Right lobe of liver (tissue), 6 donors: ENCODE measurements at places on chromosomes 2 and 18. TPM values are rescaled to one million over a fixed set of nuclear protein-coding genes. Genes with fewer than 3 reads are reported as not detected.

FER1L5 gene
- total RNA-seq: not detected

HMSD gene
- total RNA-seq: not detected

VWA3B gene
- not detected for total RNA-seq

FAM168B gene
- total RNA-seq: 68.9 TPM

UNC80 gene
- total RNA-seq: 0.19 TPM

RIT2 gene
- not detected for total RNA-seq

DNA sequence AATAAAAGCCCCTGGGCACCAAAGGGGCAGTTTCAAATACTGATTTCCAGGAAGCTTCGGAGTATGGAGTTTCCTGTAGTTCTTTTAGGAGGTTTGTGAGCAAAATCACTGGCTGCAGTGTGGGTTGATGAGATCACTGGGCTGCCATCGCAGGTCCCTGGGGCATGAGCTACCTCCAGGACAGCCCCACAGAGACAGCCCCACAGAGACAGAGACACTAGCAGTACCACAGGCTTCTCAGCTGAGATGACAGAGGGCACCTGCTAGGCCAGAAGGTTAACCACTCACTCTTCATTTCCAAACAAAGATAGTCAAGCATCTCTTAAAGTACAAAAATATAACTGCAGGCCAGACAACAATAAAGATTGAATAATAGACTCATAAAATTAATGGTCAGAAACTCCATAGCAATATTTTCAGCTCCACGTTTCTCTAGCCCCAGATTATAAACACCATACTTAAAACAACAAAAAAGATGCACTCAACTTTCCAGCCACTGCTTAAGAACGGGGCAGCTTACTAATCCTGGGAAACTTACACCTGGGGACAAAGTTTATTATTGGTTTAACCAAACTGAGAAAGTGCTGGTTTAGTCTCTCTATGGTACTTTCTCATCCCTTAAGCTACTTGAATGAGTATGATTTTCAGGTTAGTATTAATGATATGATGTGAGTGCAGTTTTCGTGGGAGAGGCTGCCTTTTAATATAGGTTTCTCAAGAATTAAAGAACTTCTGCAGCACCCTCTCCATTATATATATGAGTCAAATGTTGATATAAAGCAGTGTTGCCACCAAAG is 11.6 kb downstream of the AFF3 start:
- DNase-seq: no peak
- H3K4me1 ChIP-seq: no peaks in the 10 kb centered on the region
- no peak overlapping the region for H3K4me3 ChIP-seq

DNA sequence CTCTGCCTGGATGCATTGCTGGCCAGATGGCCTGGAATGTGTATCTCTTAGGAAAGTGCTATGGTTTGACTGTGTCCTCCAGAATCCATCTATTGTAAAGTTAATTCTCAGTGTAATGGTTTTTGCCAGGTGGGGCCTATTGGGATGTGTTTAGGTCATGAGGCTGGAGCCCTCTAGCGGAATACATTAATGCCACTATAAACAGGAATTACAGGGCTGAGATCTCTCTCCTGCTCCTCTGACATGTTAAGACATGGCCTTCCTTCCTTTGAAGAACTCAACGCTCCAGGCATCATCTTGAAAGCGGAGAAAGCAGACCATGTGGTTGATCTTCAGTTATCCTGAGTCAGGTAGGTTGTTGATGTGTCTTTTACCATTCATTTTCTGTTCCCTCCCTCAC is 276.4 kb downstream of the RPIA start:
- no peaks in the 10 kb centered on the region for H3K4me1 ChIP-seq
- DNase-seq: no peak
- no peak overlapping the region for H3K4me3 ChIP-seq
- H3K27me3 ChIP-seq: no peaks in the 10 kb centered on the region
- H3K27ac ChIP-seq: no peak overlapping the region
- no peaks in the 10 kb centered on the region for H3K36me3 ChIP-seq

DNA sequence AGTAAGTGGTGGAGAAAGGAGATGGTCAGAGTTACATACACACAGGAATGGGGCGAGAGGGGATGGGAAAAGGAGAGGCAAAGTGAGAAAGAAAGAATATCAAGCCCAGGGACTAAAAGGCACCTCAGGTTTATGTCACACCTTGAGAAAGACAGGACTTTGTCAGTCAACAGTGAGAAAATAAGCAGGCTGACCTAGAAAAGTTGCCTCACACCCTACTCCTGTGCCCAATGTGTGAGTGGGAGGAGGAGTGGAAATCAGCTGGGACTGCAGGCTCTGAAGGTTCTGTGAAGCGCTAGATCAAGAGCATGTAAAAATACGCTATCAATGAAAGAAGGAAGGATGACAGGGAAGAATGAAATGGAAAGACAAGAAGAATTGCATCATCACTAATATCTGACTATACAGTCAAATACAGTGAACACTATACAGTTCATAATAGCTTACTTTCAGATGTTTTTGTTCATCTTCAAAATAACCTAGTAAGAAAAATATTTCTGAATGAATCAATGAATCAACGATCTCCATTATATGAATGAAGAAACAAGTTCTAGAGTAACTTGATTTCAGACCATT is 10.7 kb downstream of the VPS54 start:
- no peaks in the 10 kb centered on the region for H3K4me1 ChIP-seq
- H3K4me3 ChIP-seq: no peak overlapping the region
- DNase-seq: no peak
- H3K27me3 ChIP-seq: no peaks in the 10 kb centered on the region
- H3K36me3 ChIP-seq: no peaks in the 10 kb centered on the region

DNA sequence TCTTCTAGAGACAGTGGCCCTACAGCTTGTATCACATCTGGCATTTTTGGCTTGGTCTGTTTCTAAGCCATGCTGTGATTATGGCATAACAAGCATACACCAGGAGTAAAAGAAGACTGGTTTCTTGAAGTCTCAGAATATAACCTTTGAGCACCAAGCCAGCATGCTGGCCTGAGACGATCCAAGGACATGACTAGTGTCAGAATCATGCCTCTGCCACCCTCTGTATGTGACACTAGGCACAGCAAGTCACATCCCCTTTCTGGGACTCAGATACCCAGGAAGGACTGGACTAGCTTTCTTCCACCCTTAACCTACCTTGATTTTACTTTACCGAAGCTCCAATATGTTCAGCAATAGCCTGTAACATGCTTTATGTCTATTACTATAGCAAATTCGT is 345.5 kb downstream of the SETBP1 start:
- H3K27me3 ChIP-seq: no peaks in the 10 kb centered on the region
- no peak for DNase-seq
- H3K4me1 ChIP-seq: peaks cover 6% of the 10 kb centered on the region
- H3K36me3 ChIP-seq: no peaks in the 10 kb centered on the region
- no peak overlapping the region for H3K27ac ChIP-seq

GRCh38 chr18:48786455-48787202 is 164.1 kb downstream of the SMAD7 start:
- DNase-seq: peak; percentile 11
- no peaks in the 10 kb centered on the region for H3K36me3 ChIP-seq
- H3K4me1 ChIP-seq: no peaks in the 10 kb centered on the region
- no peaks in the 10 kb centered on the region for H3K27me3 ChIP-seq
- H3K4me3 ChIP-seq: no peak overlapping the region

DNA sequence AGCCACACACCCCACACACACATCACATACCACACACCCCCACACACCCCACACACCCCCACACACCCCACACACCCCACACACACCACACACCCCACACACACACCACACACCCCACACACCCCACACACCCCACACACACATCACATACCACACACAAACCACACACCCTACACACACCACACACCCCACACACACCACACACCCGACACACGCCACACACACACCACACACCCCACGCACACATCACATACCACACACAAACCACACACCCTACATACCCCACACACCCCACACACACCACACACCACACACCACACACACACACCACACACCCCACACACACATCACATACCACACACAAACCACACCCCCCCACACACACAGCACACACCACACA is 22.4 kb downstream of the TWIST2 start:
- H3K27ac ChIP-seq: no peak overlapping the region
- H3K4me1 ChIP-seq: no peaks in the 10 kb centered on the region
- no peak for DNase-seq
- no peaks in the 10 kb centered on the region for H3K27me3 ChIP-seq
- no peak overlapping the region for H3K4me3 ChIP-seq

- DNase-seq: peak; percentile 63
- peaks cover 15% of the 10 kb centered on the region for H3K4me1 ChIP-seq
- H3K27me3 ChIP-seq: no peaks in the 10 kb centered on the region
- H3K27ac ChIP-seq: peak overlapping the region; percentile 20
- H3K36me3 ChIP-seq: no peaks in the 10 kb centered on the region
Measured at GRCh38 chr2:149420053-149420963, 89.9 kb downstream of the LYPD6 start.

- no peak overlapping the region for H3K27ac ChIP-seq
- H3K4me3 ChIP-seq: no peak overlapping the region
- no peaks in the 10 kb centered on the region for H3K36me3 ChIP-seq
- no peaks in the 10 kb centered on the region for H3K27me3 ChIP-seq
- H3K4me1 ChIP-seq: peaks cover 13% of the 10 kb centered on the region
Measured at GRCh38 chr18:44893045-44893706, 212.5 kb downstream of the SETBP1 start.

DNA sequence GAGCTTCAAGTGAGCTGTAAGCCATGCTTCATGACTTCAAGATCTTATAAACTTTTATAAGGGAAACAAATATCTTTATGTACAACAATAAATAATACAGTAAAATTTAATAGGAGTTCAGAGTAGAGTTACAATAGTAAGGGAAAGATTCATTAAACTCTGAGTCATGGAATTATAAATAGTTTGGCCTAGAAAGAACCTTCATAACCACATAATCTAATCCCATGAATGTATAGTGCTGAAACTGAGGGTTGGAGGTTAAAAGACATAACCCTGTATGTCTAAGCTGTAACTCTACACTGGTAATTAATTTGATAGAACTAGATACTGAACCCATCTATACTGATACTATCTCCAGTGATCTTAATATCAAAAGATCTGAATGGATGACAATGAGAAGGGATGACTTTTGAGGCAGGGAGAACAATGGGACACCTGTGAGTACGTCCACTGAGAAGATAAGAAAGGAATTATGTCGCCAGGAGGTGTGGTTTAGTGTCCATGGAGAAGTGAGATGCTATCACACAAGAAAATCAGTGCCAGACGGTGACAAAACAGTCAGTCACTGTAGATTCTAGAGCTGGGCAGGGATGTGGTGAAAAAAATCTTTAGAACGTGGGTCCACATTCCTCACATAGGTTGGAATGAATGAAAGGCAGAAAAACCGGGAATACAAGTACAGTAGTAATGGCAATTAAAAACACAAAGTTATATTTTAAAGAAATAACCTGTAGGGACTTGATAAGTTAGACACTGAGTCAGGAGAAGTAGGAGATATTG is 1.1 kb downstream of the IL1F10 start:
- DNase-seq: no peak
- no peaks in the 10 kb centered on the region for H3K27me3 ChIP-seq
- H3K27ac ChIP-seq: no peak overlapping the region
- no peaks in the 10 kb centered on the region for H3K36me3 ChIP-seq
- no peak overlapping the region for H3K4me3 ChIP-seq

GRCh38 chr2:185201063-185201462 is 537.5 kb upstream of the FSIP2 start:
- no peak for DNase-seq
- no peaks in the 10 kb centered on the region for H3K36me3 ChIP-seq
- no peaks in the 10 kb centered on the region for H3K27me3 ChIP-seq
- H3K4me3 ChIP-seq: no peak overlapping the region
- H3K4me1 ChIP-seq: no peaks in the 10 kb centered on the region

DNA sequence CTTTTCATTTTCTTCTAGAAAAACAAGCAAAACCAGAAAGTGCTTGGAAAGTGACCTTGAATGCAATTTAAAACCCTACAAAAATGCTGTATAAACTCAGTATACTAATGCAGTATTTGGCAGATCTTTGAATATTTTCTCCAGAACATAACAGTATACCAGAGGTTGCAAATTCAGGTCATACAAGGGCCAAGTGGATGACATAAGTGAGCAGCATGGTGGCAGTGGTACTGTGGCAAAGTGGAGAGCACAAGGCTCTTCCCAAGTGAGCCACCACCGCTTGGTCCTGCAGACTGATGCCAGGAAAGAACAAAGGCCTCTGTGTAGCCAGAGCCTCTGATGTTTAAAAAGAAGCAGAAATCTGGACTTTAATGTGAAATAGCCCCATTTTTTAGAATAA is 33.1 kb downstream of the METTL4 start:
- H3K4me3 ChIP-seq: no peak overlapping the region
- no peaks in the 10 kb centered on the region for H3K27me3 ChIP-seq
- no peak overlapping the region for H3K27ac ChIP-seq
- no peaks in the 10 kb centered on the region for H3K36me3 ChIP-seq

GRCh38 chr2:240833724-240834285 is 13.8 kb upstream of the KIF1A start:
- no peaks in the 10 kb centered on the region for H3K4me1 ChIP-seq
- H3K27ac ChIP-seq: no peak overlapping the region
- H3K36me3 ChIP-seq: no peaks in the 10 kb centered on the region
- H3K4me3 ChIP-seq: no peak overlapping the region
- no peak for DNase-seq
- no peaks in the 10 kb centered on the region for H3K27me3 ChIP-seq

- H3K4me3 ChIP-seq: no peak overlapping the region
- no peaks in the 10 kb centered on the region for H3K27me3 ChIP-seq
- DNase-seq: peak; percentile 69
- no peak overlapping the region for H3K27ac ChIP-seq
Measured at GRCh38 chr18:74040459-74041332, 106.9 kb downstream of the FBXO15 start.

- H3K4me1 ChIP-seq: no peaks in the 10 kb centered on the region
- no peaks in the 10 kb centered on the region for H3K27me3 ChIP-seq
- no peak overlapping the region for H3K4me3 ChIP-seq
- H3K27ac ChIP-seq: no peak overlapping the region
- H3K36me3 ChIP-seq: no peaks in the 10 kb centered on the region
Measured at GRCh38 chr18:39599251-39599650, 2033.7 kb upstream of the CELF4 start.

- H3K27ac ChIP-seq: no peak overlapping the region
- H3K36me3 ChIP-seq: no peaks in the 10 kb centered on the region
- no peak overlapping the region for H3K4me3 ChIP-seq
- no peak for DNase-seq
Measured at GRCh38 chr2:25632396-25632795, 41.0 kb downstream of the DTNB start.

- no peak overlapping the region for H3K4me3 ChIP-seq
- no peak overlapping the region for H3K27ac ChIP-seq
- no peaks in the 10 kb centered on the region for H3K4me1 ChIP-seq
- H3K27me3 ChIP-seq: no peaks in the 10 kb centered on the region
- H3K36me3 ChIP-seq: no peaks in the 10 kb centered on the region
Measured at GRCh38 chr18:39380866-39381265, 1815.3 kb upstream of the CELF4 start.

DNA sequence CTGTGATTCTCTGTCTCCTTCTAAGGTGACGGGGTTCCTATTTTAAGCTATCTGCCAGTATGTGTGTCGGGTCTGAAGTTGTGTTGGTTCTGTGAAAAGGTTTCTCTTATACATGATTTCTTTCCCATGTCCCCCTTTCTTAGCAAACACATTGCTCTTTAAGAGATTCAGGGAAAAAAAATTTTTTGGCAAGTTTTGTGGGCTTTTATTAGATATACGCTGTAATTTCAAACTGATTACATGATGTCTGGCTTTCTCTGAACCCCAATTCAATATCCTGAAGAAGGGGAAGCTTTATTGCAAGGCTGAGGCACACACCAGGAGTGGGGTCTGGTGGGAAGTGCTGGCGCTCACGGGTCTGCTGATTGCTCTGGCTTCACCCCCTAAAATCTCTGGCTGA is 210.6 kb downstream of the AGPS start:
- DNase-seq: no peak
- no peak overlapping the region for H3K27ac ChIP-seq
- peaks cover 9% of the 10 kb centered on the region for H3K4me1 ChIP-seq
- H3K4me3 ChIP-seq: no peak overlapping the region
- H3K27me3 ChIP-seq: no peaks in the 10 kb centered on the region
